NCI-H1105 (cell line): ENCODE measurements at places on chromosomes 1 and 21.

GRCh38 chr1:183168308-183168707 is 17.8 kb upstream of the LAMC2 start:
- DNase-seq = no peak

DNA sequence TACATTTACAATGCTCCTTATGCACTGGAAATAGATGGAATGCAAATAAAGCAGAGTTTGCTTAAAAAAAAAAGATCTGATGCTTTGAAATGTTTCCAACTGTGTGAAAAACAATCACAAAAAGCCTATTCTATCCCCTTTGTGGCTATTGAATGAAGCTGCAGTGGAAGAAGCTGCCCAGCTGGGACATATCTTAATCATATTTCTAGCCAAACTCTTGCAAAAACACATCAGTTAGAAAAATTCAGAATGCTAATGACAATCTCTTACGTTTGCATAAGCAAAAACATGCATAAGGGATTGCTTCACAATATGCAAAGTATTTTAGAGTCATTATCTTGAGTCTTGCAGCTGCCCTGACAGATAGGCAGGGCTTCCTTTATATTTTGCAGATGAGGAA is 526.4 kb upstream of the USP24 start:
- DNase-seq = no peak

GRCh38 chr1:30654188-30654587 is 69.2 kb downstream of the MATN1 start:
- DNase-seq = no peak

DNA sequence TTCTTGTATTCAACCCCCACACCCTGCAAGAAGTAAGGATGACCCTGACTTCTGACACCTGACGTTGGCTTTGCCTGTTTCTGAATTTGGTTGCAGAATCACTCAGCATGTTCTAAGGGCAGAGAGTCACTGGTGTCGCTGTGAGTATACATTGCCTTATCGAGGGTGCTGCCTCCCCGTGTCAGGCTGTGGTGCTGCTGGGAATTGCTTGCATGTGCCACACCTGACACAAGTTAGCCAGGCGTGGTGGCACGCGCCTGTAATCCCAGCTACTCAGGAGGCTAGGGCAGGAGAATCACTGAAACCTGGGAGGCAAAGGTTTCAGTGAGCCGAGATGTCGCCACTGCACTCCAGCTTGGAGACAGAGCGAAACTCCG is 45.9 kb downstream of the WDR4 start:
- no peak for DNase-seq

DNA sequence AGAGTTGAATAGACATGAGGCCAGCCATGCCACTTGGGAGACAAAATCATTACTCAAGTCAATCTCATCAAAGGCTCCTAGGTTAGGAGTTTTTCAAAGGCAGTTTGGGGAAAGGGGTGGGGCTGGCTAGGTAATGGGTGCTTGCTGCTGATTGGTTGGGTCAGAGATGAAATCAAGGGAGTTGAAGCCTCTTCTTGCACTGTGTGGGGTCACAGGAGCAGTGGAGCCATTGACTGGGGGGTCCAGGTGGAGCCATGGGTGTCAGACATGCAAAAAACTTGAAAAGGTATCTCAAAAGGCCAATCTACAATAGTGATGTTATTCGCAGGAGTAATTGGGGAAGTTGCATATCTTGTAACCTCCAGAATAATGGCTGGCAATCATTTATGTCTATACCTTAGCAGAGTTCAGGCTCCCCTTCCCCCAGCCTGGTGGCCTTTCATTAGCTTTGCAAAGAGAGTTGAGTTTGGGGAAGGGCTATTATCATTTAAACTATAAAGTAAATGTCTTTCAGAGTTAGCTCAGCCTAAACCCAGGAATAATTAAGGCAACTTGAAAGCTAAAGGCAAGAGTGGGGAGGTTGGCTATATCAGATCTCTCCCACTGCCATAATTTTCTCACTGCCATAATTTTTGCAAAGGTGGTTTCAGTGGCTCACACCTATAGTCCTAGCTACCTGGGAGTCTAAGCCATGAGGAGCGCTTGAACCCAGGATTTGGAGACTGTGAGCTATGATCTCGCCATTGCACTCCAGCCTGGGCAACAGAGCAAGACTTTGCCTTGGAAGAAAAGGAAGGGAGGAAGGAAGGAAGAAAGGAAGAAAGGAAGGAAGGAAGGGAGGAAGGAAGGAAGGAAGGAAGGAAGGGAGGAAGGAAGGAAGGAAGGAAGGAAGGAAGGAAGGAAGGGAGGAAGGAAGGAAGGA is 7.8 kb upstream of the PINK1 start:
- DNase-seq = no peak

GRCh38 chr1:223820515-223820858 is 25.3 kb downstream of the TP53BP2 start:
- DNase-seq = no peak

DNA sequence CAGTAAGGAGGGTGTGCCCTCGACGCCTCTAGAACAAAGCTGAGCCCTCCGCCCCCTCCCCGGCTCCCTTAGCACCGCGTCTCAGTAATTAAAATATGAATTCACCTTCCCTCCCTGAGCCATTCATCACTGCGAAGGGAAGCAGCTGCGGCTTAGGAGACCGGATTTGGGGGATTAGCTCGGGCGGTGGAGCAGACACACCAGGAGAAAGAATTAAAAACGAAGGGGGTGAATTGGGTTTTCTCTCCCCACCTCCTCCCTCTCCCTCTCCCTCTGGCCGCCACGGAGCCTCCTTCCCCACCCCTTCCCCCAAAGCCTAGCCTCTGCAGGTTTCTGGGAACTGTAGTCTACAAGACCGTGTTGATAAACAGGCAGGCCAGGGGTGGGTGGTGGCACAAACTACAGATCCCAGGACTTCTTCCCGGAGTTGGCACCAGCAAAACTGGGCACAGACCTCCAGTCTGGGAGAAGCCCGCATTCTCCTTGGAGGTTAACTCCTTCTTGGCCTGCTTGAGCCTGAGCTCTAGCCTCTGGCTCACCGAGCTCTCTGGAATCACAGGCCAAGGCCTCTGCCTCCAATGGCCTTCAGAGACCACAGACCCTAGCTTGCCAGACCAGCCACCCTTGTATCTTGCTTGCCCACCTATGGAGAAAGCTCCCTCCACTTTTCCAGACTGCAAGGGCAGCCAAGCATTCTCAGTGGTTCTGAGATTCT is 10.8 kb downstream of the BLACAT1 start:
- no peak for DNase-seq

GRCh38 chr1:196372896-196373536 is 235.2 kb downstream of the KCNT2 start:
- DNase-seq = no peak

- no peak for DNase-seq
Measured at GRCh38 chr1:165893507-165893906, 66.1 kb downstream of the UCK2 start.

- no peak for DNase-seq
Measured at GRCh38 chr1:200051620-200052019, 24.1 kb downstream of the NR5A2 start.

GRCh38 chr1:231626951-231627614 is 493 bp downstream of the DISC1 start:
- DNase-seq = no peak

DNA sequence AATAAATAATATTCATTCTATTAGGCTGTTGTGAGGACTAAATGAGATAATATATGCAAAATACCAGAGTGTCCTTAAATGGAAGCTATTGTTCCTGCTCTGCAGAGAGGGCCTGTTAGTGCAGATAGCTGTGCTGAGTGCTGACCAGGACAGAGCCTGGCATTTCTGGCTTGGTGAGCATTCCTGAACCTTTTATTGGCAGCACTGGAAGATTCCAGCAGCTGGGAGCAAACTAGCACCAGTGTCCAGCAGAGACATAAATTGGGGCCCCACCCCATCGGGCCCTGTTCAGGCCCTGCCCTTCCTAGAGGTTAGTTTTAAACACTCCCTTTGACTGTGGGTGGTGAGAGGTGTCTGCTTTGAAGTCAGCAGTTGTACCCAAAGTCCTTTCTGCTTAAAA is 85.9 kb upstream of the GADD45A start:
- DNase-seq = no peak

- no peak for DNase-seq
Measured at GRCh38 chr1:27006683-27007082, 6.0 kb downstream of the TENT5B start.

GRCh38 chr1:16922466-16922865 is 735 bp downstream of the CROCC start:
- DNase-seq = no peak

DNA sequence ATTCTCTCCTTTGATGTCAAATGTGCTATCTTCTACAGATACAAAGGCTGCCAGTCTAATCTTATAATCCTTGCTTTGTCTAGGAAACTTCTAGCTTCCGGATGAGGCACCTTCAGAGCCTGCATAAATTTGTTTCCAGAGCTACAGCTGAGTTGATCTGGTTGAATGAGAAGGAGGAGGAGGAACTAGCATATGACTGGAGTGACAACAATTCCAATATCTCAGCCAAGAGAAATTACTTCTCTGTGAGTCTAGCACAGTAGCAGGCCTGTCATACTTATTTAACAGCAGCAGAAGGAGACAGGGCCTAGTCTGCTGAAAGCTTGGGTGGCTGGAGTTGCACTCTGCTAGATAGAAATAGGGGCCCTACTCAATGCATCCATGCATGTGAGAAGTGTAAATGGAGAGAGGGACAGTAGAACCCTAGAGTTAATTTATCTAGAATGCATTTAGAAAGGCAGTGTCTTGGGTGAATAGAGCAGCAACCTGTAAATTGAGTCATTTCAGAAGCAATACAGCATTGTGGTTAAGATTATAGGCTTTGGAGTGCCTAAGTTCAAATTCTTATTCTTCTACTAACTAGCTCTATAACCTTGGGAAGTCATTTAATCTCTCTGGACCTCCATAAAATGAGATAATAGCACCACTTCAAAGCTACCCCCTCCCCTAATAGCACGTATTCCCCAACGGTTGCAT is 89.0 kb downstream of the MACF1 start:
- no peak for DNase-seq

DNA sequence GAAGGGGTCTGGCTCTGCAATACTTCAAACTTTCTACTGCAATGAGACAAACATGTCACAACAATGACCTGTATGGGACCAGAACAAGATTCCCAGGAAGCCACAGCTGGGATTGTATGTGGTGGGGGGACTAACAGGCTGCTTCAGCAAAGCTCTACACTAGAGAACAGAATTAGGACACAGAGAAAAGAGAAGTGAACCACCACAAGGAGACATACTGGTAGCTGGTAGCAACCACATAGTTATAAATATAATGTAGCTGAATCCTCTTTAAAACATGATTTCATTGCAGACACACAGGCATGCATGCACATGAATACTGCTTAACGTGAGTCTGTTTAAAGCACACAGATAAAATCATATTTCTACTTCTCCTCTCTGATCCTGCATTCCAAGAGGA is 3.5 kb upstream of the ILDR2 start:
- no peak for DNase-seq

DNA sequence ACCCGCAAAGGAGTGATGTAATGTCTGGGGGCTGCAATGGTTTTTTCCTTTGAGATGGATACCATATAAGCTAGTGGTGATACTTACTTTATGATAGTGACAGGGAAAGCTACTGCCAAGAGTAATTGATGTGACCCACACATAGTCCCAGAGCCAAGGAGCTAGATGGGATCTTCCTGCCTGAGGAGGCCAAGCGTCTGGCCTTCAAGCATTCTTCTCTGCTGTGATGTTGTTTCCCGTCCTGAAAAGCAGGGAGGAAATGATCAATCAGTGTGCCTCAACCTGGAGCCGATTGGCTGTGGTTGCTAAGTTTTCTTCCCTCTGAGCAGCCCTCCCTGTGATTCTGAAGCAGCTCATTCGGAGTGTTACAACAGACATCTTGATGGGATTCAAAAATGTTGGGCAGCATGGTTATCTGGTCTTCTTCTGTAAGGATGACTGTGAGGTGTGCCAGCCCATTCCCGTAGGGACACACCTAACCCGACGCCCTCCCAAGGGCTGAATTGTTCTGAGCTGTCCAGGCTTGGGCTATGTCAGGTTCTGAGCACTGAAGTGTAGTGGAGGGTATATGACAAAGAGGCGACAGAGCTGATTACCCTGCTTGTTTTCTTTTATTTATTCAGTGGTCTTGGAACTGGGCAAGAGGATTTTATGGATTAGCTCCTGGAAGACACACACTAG is 56.7 kb downstream of the UCK2 start:
- DNase-seq = no peak

GRCh38 chr1:109319114-109319513 is 12.3 kb upstream of the MYBPHL start:
- no peak for DNase-seq

DNA sequence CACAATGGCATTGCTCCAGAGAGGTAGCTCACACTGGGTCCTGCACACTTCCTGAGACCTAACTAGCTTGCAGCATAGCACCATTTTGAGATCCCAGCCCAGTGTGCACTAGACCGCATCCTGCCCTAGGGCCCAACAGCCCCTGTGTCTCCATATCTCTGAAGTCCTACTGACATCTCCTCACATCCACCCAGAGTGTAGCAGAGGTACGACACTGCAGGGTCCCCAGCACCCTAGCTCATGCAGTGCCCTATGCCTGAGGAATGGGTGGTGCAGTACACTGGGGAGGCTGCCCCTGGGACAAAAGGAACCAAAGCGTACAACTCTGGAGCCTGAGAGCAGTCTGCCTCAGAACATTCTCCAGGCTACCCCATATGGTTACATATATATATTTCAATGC is 111.4 kb upstream of the DEPDC1 start:
- no peak for DNase-seq

DNA sequence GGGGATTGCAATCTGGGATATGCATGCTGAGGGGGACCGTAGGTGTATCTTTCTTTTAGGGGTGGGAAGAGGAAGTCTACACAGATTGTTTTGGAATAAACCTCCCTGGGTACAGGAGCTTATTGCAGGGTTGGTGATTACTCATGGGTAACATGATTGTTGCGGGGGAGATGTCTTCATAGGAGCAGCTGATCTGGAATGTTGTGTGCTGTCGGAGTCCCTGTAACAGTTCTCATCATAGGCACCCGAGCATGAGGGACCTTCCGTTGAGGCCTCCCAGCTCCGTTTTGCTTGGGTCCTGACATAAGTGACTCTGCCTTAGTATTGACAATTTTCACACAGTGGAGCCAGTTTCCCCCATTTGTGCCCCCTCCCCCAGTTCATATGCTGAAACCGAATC is 4.2 kb upstream of the PRXL2B start:
- DNase-seq = no peak

DNA sequence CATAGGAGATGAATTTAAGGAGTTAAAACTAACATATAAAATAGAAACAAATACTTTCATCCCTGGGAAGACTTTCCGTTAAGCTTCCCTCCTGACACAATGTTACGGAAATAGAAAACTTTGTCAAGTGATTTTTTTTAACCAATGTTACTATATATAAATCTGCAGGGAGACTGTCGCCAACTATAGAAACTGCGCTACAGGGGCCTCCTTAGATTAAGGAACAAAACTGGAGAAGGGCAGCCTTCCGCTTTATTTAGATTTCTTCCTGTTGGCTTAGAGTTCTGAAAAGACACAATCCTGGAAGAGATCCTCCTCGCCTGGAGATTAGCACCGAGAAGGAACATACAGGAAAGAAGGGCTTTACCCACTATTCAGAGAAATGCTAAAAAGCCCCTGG is 1.5 kb downstream of the MGST3 start:
- DNase-seq = no peak

DNA sequence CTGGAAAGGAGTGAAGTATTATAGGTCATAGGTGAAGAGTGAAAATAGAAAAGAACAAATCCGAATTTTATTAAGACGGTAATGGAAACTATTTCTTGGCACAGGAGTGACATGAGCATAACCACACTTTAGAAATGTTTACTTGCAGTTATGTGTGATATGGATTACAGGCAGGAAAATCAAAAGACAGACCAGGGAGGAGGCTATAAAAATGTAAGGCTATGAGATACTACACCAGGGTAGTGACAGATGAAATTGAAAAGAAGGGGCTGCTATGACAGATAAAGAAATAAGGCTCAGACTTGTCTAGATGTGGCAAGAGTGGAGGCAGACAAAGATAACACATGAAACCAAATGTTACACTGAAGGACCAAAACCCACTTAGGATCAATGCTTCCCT is 31.7 kb downstream of the GPATCH2 start:
- DNase-seq = no peak
